ENCODE measurements at places on chromosomes 7 and 10. TPM values are rescaled to one million over a fixed set of nuclear protein-coding genes. Genes with fewer than 3 reads are reported as not detected.

- no peak for DNase-seq
Measured at GRCh38 chr10:13485623-13486022, 43.2 kb downstream of the BEND7 start.

- no peak for DNase-seq
Measured at GRCh38 chr7:135943134-135943879, 33.9 kb downstream of the MTPN start.

DNA sequence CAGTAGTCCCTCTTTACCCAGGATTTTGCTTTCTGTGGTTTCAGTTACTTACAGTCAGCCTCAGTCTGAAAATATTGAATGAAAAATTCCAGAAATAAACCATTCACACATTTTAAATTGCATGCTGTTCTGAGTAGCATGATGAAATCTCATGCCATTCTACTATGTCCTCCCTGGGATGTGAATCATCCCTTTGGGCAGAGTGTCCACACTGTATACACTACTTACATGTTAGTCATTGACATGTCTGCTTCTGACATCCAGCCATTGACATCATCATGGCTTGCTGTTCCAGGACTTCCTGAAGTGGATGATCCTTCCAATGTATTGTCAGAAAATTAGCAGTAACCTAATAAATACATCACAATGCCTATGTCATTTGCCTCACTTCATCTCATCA is 34.6 kb upstream of the MALRD1 start:
- DNase-seq, result no peak

DNA sequence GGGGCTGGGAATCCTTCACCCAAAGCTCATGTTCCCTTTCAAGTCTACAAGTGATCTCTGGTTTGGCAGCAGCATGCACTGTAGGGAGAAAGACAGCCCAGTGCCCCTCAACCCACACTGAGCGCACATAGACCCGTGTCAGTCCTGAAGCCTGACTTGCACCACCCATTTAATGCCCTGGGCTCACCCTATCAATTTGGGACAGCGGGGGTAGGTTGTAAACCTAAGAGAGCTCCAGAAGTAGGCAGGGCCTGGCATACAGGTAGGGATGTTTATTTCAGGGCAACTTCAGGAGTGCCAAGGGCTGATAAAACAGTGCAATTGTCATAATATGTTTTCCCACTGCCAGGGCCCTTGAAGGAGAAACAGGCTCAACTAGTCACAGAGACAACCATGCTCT is 3.5 kb upstream of the ATP6V0E2 start:
- no peak for DNase-seq

DNA sequence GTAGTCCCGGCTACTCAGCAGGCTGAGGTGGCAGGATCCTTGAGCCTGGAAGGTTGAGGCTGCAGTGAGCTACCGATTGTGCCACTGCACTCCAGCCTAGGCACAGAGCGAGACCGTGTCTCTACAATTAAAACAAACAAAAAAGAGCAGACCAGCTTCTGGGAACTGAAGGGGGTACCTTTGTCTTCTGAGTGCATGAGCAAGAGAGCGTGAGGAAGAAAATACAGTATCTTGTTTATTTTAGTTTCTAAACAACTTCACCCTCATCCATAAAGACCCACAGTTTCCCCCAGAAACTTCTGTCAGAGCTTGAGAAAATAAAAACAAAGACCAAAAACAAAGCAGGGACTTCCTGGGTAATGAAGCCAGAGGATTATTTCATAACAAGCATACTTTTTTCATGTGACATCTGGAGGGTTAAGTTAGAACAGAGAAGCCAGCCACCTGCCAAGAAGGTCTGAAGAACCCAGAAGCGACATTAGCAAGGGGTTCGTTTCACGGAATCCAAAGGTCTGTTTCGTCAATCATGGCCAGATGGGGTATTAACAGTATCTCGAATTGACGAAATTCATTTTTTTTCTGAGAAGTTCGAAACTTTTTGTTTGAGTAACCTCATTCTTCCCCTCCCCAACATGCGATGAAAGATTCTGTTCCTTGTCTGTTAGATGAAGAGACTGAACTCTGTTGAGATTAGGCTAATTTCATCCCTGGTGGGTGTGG is 10.2 kb upstream of the IL2RA start:
- DNase-seq, result no peak

DNA sequence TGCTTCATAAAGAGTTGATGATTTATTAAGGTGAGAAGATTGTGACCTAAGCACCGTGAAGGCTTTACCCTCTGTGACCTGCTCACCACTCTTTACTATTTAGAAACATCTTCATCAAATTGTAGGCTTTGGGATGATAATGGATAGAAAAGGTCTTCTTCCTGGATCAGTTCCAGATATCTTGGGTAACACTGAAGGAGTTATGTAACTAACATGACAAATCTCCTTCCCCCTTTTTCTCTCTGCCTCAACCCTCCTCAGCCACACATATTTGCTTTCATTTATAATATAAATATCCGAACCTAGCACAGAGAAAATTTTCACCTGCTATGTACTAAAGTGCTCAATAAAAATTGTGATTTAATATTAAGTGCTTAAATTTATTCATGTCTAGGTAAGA is 151.5 kb downstream of the FRMD4A start:
- DNase-seq, result no peak

DNA sequence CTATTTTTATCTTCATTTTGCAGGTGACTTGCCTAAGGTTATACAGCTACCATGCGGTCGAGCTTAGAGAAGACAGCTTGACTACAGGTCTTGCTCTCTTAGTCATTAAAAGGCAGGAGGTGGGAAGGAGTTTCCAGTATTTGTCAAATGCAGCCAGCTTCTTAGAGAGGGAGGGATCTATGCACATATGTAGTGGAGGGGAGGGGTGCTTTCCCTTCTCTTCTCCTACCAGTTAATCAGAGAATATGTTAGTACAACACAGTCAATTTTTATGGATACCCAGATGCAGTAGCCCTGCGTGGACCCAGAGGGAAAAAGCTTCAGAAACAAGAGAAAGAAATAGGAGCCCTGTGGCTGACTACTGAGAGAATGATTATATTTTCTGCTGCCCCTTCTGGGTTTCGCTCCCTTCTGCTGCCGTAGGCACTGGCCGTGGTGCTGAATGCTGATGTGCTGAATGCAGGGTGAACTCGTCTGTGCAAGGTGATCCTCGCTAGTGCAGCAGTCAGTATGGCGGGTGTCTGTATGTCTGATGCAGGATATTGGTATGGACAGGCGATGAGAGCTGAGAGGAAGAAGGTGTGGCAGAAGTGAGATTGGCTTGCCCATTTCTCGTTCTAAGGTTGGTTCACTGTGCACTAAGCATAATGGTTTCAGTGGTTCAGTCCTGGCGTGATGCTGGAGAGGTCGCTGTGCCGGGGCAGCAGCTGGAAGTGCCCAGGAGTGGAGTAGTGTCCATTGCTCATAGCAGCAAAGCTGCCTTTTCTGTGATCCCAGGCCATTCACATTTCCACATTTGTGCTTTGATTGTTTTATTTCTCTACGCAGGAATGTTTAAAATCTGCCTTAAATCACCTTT is 189.2 kb upstream of the PODXL start:
- DNase-seq, result no peak

DNA sequence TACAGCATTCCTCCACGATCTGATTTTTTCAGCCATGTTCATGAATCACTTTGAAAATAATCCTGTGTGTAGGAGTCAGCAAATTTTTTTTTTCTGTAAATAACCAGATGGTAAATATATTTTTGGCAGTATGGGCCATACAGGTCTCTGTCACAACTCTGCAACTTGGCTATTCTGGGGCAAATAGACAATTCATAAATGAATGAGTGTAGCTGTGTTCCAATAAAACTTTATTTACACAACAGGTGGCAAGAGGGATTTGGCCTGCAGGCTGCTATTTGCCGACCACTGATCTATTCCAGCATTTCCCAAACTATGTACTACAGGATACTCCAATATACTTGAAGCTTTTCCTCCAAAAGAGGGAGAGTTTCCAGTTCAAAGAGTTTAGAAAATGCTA is 78.7 kb upstream of the SVIL start:
- no peak for DNase-seq

- no peak for DNase-seq
Measured at GRCh38 chr10:69418052-69418752, 1.5 kb upstream of the TACR2 start.

DNA sequence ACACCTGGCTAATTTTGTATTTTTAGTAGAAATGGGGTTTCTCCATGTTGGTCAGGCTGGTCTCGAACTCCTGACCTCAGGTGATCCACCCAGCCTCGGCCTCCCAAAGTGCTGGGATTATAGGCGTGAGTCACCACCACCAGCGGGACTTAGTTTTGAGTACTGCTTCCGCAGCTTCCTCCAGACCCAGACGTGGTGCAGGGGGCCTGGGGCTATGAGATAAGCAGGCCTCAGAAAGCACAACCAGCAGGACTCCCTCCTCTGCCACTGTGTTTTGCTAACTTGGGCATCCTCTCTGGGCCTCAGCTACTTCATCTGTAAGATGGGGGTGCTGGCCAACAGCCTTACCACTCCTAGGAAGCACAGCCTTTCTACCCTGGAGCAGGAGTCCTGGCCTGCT is 37.8 kb downstream of the GOLGA7B start:
- no peak for DNase-seq

DNA sequence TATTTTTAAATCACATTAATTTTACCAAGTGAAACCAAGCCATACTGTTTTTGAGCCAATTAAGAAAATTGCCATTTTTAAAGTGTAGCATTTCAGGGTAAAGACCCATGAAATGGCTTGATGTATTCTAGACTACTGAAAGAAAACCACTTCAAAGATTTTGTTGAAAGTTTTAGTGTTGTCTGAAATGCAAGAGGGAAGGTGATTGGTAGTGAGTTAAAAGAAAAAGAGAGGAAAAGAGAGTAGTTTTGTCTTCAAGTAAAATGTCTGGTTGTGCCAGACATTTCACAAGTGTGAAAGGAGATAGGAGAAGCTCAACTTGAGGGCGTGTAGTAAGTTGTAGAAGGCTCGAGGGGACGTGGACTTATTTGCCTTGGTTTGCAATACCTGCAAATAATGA is 41.6 kb downstream of the CALML5 start:
- no peak for DNase-seq

- no peak for DNase-seq
Measured at GRCh38 chr10:94680544-94680943, 3.0 kb upstream of the CYP2C18 start.

- DNase-seq, result no peak
Measured at GRCh38 chr10:22784668-22785067, 70.3 kb upstream of the PIP4K2A start.

GRCh38 chr7:139875821-139876241 is 46.8 kb downstream of the TBXAS1 start:
- no peak for DNase-seq

GRCh38 chr7:149820622-149821190 is 17.5 kb upstream of the ZNF862 start:
- no peak for DNase-seq

GRCh38 chr7:70569335-70569819 is 562.6 kb upstream of the GALNT17 start:
- DNase-seq, result no peak

- DNase-seq, result no peak
Measured at GRCh38 chr7:96719164-96719563, 9.5 kb upstream of the SEM1 start.

- DNase-seq, result peak; percentile 8
Measured at GRCh38 chr7:28062197-28062991, 118.2 kb downstream of the JAZF1 start.

- DNase-seq, result no peak
Measured at GRCh38 chr7:146926841-146927240, 810.2 kb downstream of the CNTNAP2 start.

- no peak for DNase-seq
Measured at GRCh38 chr7:80040335-80040734, 94.3 kb upstream of the GNAI1 start.

DNA sequence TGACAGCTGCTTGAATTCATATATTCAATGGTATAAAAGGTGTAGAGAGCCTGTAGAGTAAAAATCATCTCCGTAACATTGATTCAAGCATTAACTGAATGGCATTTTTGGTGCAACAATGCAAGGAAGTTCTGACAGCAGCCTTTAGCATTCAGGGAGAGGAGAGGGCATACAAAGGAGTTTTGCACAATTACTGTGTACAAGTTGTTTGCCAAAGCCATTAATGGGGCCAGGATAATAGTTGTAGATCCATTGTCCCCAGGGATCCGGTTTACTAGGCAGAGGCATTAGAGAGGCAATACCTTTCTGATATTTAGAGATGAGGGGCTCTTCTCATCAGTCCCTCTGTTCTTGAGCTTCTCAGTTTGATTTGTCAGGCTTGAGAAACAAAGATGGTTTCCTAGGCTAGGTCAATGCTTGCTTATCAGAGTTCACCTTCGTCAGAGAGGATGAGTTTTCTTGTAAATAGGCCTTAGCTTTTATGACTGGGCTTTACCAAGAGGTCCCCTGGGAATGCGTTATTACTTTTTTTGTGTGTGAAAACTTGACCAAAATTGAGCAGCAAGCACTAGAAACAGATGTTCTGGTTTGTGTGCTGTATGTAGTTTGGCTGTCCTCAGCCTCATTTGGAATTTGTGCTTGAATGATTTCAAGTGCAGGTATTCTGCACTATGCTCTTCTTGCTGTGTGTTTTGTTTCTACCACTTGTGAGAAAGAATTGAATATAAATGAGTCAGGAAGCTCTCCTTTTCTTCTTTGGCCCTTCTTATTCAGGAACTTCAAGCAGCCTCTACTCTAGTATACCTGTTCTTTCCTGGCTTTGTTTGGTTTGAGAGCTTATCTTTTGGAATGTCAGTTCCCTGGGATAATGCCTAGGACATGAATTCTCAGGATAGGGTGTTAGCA is 32.0 kb downstream of the SND1 start:
- DNase-seq, result no peak

GRCh38 chr10:112896722-112897121 is 53.3 kb upstream of the TCF7L2 start:
- no peak for DNase-seq

DNA sequence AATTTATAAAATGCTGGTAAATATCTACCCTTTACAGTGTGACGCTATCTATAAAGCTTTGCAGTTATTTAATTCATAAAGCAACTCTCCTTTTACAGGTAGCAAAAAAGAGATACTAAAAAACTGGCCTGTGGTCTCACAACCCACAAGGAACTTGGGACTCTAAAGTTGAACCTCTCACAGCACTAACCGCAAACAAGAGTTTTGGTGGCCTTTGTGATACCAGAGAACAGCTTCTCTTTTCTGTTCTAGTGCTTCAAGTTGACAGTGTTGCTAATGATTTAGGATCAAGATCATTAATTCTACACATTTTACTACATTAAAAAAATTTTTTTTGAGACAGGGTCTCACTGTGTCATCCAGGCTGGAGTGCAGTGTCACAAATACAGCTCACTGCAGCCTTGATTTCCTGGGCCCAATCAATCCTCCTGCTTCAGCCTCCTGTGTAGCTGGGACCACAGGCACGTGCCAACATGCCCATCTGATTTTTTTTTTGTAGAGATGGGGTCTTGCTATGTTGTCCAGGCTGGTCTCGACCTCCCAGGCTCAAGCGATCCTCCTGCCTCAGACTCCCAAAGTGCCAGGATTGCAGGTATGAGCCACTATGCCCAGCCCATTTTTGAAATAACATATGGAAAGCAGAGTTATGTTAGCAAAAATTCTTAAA is 56.0 kb upstream of the ST8SIA6 start:
- DNase-seq, result no peak

Gene GIMAP8
- total RNA-seq, result 3.6 TPM

Gene PRPS1L1
- total RNA-seq, result not detected

Gene HABP2
- 0.08 TPM for total RNA-seq

Gene CCL24
- not detected for total RNA-seq

Gene GIMAP1
- total RNA-seq, result 2.7 TPM

Gene KLF14
- total RNA-seq, result not detected

Gene SPDYE2B
- not detected for total RNA-seq

Gene KNDC1
- total RNA-seq, result not detected

Gene ZNF789
- total RNA-seq, result 9.4 TPM

Gene IFIT2
- 1.7 TPM for total RNA-seq

Gene ASIC3
- 3.4 TPM for total RNA-seq

Gene SLC39A12
- not detected for total RNA-seq
